Neural cell (in vitro differentiated cells): ENCODE measurements at places on chromosomes 4 and X. TPM values are rescaled to one million over a fixed set of nuclear protein-coding genes. Genes with fewer than 3 reads are reported as not detected.

ARHGAP6 gene
- 0.40 TPM in 1 of 2 replicates, not detected in the other for polyA plus RNA-seq

ARR3 gene
- not detected in 2 replicates for polyA plus RNA-seq

SPIN2A gene
- 1.2 and 2.5 TPM in 2 replicates for polyA plus RNA-seq

TNIP3 gene
- 0.09 TPM in 1 of 2 replicates, not detected in the other for polyA plus RNA-seq

RRH gene
- polyA plus RNA-seq = 0.40 and 1.2 TPM in 2 replicates

CDK16 gene
- 97.8 and 99.0 TPM in 2 replicates for polyA plus RNA-seq

RHOXF1 gene
- 1.6 TPM in 2 replicates for polyA plus RNA-seq

UGT2B17 gene
- polyA plus RNA-seq = not detected in 2 replicates

FGF5 gene
- 0.26 and 0.28 TPM in 2 replicates for polyA plus RNA-seq

SLC25A6 gene
- 180 and 184 TPM in 2 replicates for polyA plus RNA-seq

FMR1NB gene
- not detected in 2 replicates for polyA plus RNA-seq

ART3 gene
- 0.25 TPM in 1 of 2 replicates, not detected in the other for polyA plus RNA-seq

CENPVL1 gene
- 3.2 and 5.6 TPM in 2 replicates for polyA plus RNA-seq

RHOXF2B gene
- not detected in 2 replicates for polyA plus RNA-seq

UGT8 gene
- 0.42 and 0.73 TPM in 2 replicates for polyA plus RNA-seq
